ENCODE measurements at places on chromosomes 6 and 20.

- DNase-seq = no peak
Observed at GRCh38 chr6:161369339-161369738, 95.5 kb upstream of the AGPAT4 start.

DNA sequence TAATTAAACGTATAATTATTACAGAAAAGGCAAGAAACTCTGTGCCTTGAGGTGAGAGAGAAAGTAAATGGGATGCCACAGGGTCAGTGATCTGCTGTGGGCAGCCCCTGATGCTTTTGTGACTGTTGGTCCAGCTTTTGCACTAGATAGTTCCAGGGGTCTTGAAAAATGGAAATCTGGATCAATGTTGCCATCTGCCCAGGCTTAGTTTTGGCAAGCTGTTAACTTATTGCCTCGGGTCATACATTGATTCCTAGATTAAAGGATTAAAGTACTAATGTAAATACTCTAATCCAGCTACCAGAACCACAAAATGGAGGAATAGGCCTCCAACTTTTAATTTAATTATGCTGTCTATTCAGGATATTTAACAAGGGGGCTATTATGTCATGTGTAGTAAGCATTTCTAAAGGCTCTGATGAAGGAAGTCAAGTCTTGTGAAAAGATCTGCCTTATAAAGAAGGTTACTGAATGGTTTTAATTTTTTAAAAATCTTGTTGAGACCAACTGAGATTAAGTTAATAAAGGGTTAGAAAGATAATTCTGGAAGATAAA lies 376.0 kb upstream of the HS3ST5 start:
- DNase-seq = no peak

DNA sequence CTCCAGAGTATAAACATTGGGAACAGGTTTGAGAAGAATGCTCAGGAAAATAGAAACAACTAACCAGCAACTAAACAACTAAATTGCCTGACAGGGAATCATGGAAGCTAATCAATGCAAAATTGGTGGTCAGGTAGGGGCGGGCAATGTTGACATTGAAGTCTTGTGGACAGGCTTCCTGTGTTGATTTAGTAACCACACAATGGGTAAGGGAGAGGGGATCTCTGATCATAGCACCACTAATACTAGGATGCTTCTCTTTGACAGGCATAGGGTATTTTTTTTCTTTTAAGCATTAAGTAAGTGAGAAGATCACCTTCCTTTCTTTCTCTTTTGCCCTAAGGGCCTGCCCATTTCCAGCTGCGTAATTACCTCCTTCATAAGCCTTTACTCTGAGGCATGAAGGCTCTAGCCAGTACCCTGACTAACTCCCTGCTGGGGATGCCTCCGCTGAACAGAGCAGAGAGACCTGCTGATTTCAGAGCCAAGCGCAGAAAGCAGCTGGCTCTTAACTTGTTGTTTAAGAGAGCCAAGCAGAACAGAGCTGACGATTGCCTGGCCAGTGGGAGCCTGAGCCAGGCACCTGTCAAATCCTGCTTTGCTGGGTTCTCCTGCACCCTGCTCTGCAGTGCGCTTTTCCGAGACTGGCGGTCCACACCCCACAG lies 118.7 kb downstream of the BMP2 start:
- DNase-seq = no peak

DNA sequence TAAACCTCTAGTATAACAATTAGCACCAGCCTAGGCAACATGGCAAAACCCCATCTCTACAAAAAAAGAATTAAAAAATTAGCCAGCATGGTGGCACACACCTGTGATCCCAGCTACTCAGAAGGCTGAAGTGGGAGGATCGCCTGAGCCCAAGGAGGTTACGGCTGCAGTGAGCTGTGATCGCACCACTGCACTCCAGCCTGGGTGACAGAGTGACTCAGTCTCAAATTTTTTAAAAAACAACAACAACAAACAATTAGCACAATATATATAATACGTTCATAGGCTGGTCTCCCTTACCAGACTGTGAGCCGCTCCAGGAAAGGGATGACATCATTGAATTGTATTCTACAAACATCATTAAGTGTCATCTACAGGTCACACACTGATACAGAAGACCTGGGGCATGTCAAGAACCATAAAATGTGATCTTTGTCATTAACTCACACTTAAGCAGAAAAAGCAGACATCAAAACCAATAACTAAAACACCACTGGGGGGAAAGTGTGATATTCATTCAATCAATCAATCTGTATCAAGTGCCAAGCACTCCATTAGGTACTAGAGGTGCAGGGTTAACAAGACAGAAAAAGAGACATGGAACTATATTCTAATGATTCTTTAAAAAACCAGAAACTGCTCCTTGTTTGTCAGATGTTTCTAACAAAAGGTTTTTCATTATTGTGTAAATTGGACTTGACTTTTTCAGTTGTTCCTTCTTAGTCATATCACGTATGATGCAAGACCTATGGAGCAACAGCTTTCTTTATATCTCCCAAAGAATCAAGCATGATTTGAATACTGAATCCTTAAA lies 17.8 kb downstream of the MAP3K5 start:
- peak; percentile 56 for DNase-seq

- no peak for DNase-seq
Observed at GRCh38 chr6:169172946-169173345, 80.7 kb downstream of the THBS2 start.

DNA sequence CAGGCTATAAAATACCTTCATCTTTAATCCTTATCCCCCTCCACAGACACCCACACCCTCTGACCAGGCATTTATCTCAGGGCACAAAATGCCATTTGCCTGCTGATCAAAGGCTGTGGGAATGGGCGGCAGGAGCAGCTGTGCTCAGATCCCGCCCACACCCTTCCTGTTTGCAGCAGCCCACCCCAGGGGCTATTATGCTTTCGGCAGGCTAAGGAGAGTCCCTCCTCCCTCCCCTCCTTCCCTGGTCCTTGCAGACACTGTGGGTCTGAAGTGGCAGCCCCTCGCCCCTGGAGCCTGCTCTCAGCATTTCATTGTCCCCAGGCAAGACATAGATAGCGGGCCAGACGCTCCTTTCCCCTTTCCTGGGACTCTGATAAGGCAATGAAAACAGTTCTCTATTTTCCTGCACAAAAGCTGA lies 220.8 kb upstream of the HEY2 start:
- no peak for DNase-seq

DNA sequence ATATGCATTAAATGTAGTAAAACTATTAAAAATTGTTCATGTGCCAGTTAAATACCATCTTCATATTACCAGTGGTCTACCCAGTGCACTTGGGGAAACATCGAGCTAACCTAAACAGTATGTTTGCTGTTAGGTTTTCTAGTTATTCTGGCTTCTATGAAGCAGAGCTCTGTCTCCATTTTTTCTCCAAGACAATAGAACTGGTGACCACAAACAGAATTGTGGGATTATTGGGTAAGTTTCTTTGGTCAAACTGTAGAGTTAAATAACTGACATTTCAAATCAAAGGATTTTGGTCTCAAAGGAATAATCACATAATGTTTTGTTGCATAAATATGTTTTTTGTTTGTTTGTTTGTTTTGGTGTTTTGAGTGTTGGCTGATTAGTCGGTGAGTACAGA lies 40.5 kb upstream of the EDN3 start:
- no peak for DNase-seq

DNA sequence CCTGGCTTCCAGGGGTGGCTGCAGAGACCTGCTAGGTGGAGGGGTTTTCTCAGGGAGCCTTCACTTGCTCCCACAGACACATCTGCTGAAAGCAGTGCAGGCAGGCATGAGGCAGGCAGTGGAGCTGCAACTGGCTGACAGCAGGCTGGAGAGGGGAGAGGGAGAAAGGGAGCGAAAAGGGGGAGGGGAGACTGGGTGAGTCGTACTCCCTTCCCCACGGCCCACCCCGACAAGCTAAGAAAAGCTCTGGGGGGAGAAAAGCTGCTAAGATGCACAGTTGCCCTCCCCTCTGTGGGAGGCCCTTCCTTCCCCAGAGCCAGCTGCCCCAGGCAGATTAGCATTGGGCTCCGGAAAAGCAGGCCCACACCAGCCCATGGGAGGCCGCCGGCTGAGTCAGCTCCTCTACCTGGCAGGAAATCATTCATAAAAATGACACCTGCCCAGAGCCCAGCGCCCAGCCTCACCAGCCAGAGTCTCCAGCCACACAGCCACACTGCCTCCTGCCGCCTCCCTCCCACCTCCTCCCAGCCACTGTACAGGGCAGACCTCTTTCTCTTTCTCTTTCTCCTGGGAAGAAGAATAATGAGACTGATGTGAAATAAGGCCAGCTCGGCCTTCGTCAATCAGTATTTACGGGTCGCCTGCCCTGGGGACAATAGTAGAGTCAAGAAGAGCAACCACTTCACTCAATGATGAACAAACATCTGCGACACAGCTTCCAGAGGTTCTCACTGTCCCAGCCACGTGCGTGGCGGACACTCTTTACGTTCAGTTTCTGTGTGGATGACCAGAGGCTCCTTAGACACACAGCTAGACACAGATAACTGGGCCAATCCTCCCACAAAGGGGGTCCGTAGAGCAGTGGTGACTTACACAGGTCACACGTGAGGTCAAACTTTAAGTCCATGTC lies 7.7 kb upstream of the C20orf203 start:
- DNase-seq = peak; percentile 83

- DNase-seq = no peak
Observed at GRCh38 chr6:53938810-53939209, 144.0 kb downstream of the LRRC1 start.

GRCh38 chr6:37507690-37508421 lies 8.2 kb upstream of the CCDC167 start:
- DNase-seq = no peak

GRCh38 chr6:146310628-146311027 lies 233.0 kb upstream of the RAB32 start:
- DNase-seq = no peak

DNA sequence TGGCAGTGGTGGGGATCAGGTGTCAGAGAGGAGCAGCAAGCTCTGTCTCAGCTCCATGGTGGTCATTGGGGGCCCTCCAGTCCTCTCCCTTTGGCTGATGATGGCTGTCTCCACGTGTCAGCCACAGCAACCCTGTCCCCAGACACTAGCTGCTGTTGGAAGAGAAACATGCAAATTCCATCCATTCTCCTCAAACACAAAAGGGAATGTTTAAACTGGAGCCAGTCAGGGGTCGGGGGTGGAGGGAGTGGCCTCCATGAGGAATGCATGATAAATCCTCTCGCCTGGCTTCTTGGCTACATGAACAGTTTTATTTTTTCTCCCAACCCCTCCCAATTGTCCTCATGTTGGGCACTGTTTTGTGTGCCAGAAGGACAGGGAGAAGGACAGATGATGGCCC lies 86.4 kb downstream of the EDN3 start:
- no peak for DNase-seq

DNA sequence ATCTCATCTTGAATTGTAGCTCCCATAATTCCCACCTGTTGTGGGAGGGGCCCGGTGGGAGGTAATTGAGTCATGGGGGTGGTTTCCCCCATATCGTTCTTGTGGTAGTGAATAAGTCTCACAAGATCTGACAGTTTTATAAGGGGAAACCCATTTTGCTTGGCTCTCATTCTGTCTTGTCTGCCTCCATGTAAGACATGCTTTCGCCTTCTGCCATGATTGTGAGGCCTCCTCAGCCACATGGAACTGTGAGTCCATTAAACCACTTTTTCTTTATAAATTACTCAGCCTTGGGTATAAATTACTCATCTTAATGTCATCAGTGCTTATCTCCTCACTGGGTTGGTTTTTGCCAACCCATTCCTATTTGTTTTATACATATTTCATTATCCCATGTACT lies 142.0 kb upstream of the GMDS start:
- DNase-seq = no peak

GRCh38 chr6:158714706-158715105 lies 64.9 kb downstream of the SYTL3 start:
- no peak for DNase-seq

- DNase-seq = no peak
Observed at GRCh38 chr6:137495703-137496336, 1.6 kb upstream of the OLIG3 start.

GRCh38 chr20:51500311-51500710 lies 42.2 kb downstream of the NFATC2 start:
- no peak for DNase-seq

Data from SK-N-DZ (cell line).